NCI-H1694 (cell line): ENCODE measurements at places on chromosomes 6 and 20.

DNA sequence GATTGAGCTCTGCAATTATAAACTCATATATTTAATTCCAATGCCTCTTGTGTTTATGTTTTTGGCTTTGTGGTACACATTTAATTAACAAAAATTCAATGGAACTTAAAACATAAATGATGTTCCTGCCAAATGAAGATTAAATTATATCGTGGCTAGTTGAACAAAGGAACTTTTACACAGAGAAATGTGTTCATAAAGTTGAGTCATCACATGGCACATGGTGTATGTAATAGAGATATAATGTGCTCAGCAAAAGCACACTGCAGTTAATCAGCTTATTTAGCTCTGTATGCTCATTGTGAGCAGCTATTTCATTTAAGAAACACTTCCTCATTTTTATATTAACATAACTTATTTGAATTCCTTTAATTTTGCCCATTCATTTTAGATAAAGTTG is 1295.6 kb upstream of the CITED2 start:
- no peak for DNase-seq

DNA sequence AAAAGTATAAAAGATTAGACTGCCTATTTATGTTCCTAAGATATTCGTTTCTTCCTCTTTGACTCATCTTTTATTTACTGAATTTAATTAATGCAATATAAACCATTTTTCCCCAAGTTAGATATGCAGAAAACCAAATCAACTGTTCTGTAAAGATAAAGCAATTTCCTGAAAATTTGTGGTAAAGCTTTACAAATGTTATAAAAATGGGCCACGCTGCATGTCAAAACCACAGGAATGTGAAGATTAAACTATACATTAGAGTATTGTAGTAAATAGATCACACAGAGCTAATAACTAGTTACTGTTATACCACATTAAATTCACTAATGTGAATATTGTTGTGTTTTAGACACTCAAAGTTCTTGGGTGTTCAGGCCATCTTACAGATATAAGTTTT is 83.4 kb downstream of the OPN5 start:
- DNase-seq: no peak

DNA sequence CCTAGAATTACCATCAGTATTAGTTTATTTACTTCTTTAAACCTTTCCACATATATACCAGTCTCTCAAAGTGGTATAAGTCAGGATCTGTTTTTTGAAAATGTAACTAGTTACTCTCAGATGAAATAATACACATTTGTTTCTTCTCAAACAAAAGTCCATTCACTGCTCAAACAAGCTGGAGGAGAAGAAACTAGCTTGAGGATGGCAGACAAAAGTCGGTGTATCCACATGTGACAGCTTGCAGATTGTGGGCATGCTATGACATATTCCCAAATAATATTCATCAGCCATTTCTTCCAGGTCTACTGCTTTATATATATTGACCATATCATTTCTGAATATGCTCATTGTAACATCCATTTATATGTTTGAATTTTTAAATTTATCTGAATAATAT is 197.4 kb upstream of the KCNQ5 start:
- DNase-seq: peak; percentile 62

DNA sequence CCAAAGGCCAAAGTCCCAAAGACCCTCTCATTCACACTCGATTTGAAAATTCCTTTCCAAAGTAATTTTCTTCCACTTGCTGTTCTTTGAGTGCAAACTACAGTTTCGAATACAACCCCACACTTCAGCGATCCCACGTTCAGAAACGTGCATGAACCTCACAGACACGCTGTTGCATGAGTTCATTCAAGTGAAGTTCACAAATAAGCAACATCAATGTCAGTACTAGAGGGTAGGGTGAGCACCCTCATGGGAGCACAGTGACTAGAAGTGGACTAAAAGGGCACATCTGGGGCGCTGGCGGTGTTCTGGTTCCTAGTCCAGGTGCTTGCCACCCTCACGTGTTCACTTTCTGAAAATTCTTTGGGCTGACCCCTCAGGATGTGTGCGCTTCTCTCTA is 59.0 kb downstream of the FAM50B start:
- no peak for DNase-seq

GRCh38 chr6:88867841-88868731 is 95.3 kb downstream of the RNGTT start:
- DNase-seq: no peak
